ENCODE measurements at places on chromosomes 4 and X. TPM values are rescaled to one million over a fixed set of nuclear protein-coding genes. Genes with fewer than 3 reads are reported as not detected.

Gene ADGRG4
- total RNA-seq = not detected

Gene ELF4
- total RNA-seq = 2.7 TPM

Gene PPP1R2C
- total RNA-seq = not detected

Gene MUC7
- total RNA-seq = not detected

Gene C4orf54
- total RNA-seq = not detected

Gene PCDH19
- total RNA-seq = 0.20 TPM

GRCh38 chr4:121217351-121217750, 53.2 kb upstream of the TNIP3 start:
- DNase-seq = no peak

GRCh38 chr4:16573206-16573605, 325.2 kb downstream of the LDB2 start:
- no peak for DNase-seq

GRCh38 chr4:77599378-77599777, 6.2 kb upstream of the CXCL13 start:
- DNase-seq = peak; percentile 72

GRCh38 chr4:84814094-84814750, 152.3 kb downstream of the WDFY3 start:
- no peak for DNase-seq

DNA sequence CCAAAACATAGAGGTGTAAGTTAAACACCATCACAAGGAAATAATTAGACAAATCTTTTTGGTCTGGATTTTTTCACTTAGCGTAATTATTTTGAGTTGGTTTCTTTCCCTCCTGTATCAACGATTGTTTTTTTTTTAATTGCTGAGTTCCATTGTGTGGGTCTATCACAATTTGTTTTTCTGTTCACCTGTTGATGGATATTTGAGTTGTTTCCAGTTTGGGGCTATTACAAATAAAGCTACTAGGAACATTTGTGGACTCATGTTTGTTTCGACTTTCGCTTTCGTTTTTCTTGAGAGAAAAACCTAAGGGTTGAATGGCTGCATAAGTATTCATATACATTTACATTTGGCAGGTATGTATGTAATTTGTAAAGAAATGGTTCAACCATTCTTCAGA, 20.4 kb upstream of the FBXW7 start:
- DNase-seq = no peak

GRCh38 chr4:37531151-37531550, 155.0 kb downstream of the RELL1 start:
- DNase-seq = no peak

DNA sequence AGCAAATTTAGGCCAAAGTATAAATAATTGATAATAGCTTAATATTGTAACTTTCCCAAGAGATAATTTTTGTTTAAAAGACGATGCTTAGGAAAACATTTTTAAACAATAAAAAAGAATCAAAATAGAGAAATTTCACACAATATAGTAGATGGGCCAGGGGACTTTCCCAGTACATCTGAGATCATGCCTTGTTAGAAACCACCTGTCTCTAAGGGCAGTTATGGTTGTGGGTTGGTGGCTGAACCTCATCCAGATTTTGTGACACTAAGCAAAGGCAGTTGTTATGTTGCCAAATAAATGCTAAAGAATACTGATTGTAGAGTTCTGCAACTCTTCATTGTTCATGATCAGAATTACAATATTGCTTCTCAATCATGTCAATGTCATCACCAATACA, 270.6 kb downstream of the BANK1 start:
- no peak for DNase-seq

DNA sequence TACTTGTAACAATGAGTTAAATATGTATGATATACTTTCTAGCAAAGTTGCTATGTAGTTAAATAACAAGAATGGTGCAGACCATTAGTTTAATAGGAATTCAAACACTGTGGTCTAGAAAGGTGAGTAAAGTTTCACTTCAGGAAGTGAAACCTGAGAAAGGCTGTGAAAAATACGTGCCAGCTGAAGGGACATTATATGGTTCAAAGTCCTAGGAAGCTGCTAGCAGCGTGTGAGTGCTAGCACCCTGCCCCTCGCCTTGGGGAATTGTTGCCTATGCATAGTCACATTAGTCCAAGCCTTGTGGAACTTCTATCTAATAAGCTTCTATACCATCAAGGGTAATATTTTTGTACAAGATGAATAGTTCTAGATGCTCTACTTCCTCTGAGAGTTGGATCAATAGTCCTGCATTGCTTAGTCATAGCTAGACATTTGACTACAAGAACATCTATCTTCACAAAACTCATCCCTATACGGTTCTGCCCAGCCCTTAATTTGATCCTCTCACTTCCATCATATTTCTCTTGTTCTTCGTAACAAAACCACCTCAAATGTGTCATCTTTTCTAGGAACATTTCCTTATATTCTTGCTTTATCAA, 45.8 kb upstream of the ARSJ start:
- no peak for DNase-seq

GRCh38 chrX:136827026-136827425, 46.3 kb upstream of the ARHGEF6 start:
- no peak for DNase-seq

- peak; percentile 64 for DNase-seq
These were observed 7.8 kb downstream of the RBM47 start for GRCh38 chr4:40621592-40622512.

- no peak for DNase-seq
These were observed 929.7 kb downstream of the C4orf33 start for GRCh38 chr4:130025701-130026100.

- no peak for DNase-seq
These were observed 9.6 kb downstream of the UBA6 start for GRCh38 chr4:67691328-67691727.

DNA sequence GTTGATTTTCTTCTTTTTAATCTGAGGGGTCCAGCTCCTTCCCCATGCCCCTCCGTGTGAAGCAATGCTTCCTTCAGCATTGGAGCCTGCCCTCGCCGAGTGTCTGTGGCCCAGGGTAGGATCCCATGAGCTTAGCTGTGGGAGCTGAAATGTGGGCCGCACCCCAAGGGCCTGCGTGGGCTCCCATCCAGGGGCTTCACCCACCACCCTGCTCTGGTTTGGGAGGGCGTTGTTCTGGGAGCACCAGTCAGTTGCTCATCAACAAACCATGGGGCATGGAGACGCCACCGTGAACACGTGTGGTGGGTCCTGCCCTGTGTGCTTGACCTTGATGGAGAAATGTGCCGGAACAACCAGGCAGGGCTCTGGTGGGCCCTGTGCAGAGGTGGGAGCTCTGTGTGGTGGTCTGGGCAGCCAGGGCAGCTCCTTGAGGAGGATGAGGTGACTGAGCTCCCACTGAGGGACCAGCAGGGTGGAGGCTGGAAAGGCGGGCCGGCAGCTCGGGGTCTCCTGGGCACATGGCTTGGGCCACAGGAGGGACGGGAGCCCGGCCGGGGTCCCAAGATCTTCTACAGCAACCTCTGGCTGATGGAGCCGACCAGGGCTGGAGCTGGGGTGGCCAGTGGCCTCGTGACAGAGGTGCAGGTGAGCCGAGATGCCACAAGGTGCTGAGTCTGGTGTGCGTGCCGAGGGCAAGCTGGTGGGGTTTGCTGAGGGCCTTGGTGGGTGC, 39.6 kb upstream of the NKX1-1 start:
- no peak for DNase-seq

DNA sequence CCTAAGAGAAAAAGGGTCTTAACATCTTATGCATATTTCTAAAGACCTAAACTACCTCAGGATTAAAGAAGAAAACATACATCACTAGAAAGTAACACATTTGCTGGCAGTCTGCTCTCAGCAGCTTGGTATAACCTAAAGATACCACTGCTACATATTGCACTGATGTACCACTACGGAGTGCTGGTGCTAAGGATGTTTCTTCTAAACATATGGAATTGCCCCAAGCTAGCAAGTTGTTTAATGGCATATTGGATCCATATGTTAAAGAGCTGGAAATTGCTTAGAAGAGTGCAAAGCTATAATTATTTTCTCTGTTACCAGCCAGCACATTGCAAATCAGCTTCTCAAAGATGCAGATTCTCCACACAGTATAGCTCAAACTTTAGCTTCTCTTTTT, 436.5 kb upstream of the GALNTL6 start:
- no peak for DNase-seq
